ENCODE measurements at places on chromosomes 13 and 19.

DNA sequence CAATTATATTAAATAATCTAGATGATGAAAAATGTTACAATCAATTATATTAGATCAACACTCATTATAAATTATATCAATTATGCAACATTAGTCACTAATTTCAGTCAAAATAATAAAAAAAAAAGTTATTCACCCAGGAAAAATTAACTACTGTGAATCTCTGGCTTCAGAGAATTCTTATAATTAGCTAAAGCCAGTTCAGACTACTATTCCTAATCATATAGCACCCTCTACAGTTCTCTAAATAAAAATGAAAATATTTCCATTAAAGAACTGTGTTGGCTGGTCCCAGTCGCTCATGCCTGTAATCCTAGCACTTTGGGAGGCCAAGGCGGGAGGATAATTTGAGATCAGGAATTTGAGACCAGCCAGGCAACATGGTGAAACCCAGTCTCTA, 33.0 kb downstream of the XPO4 start:
- DNase-seq: no peak

GRCh38 chr13:62305756-62306155, 890.1 kb upstream of the PCDH20 start:
- no peak for DNase-seq

DNA sequence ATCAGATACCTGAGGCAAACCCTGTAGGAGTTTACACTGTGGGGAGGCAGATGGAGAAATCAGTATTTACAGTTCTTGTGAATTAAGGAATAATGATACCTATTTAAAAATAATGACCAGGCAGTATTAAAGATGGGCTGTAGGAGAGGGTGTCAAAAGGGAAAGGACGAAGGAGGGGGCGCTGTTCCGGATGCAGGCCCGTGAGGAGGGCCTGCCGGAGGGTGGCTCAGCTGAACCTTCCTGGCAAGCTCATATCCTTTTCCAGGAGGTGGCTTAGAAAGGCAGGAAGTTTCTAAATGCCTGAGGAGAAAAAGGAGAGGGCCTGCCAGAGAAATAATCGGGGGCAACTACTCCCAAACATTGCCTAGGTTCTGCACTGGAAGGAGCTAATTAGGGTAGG, 46.6 kb downstream of the MBNL2 start:
- no peak for DNase-seq

- no peak for DNase-seq
Observed at GRCh38 chr13:21929400-21929799, 258.5 kb downstream of the FGF9 start.

- no peak for DNase-seq
Observed at GRCh38 chr19:54208784-54209057, 8.1 kb downstream of the RPS9 start.

GRCh38 chr19:778910-779653, 18.2 kb upstream of the PTBP1 start:
- DNase-seq: peak; percentile 99
